ENCODE measurements at places on chromosomes 1 and 21.

DNA sequence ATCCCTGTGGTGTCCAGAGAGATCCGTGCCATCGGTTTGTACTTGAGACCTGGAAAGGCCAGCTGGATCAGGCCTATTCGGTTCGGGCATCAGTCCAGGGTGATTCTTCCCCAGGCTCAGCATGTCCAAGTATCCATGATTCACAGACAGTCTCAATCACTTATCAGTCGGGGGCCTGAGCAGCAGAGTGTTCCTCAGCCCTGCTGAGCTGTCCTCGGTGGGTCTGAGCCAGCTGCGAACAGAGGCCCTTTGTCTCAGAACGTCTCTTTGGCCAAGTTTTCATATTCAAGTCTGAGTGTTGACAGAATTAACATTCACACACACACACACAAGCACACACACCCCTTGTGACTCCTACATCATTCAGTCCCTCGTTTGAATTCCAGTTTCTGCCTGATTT lies 33.4 kb upstream of the OSBPL9 start:
- no peak for DNase-seq

- no peak for DNase-seq
These were observed 2.7 kb upstream of the HSPG2 start for GRCh38 chr1:21939650-21940374.

DNA sequence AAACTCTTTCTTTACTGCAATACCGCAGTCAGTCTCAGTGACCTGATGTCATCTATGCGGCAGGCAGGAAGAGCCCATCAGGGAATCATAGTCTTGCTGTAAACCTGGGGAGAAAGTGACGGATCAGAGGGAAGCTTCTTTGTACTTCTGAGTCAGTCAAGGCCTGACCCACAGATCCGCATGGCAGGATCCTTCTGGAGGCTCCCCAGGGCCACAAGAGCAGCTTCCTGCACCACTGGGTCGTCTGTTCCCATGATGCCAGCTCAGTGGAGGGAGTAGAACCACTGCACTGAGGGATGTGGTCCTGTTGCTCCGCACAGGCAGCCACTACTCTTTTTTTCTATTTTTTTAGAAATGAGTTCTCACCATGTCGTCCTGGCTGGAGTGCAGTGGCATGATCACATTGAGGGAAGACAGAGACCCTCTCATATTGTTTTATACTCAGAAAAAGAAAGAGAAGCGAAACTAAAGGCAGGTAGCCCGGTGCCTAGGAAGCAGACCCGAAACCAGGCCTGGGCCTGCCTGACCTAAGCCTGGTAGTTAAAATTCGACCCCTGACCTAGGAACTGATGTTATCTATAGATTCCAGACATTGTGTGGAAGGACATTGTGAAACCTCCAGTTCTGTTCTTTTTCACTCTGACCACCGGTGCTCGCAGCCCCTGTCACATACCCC lies 6.3 kb upstream of the ERVH48-1 start:
- no peak for DNase-seq

DNA sequence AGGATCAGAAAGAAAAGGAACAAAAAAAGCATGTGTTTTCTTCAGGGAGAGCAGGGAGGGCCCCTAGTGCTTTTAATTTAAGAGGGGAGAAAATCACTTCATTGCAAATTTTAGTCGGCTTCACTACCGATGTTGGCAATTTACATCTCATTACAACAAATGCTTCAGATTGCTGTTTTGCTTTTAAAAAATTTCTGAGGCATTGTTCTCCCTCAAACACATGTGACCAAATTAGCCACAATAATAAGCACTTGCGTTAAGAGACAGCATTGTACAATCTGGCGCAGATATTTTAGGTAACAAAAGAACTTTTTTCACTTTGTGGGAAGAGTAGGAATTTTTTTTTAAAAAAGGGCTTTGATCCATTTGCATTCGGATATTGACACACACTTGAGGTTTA lies 29.8 kb downstream of the BEND5 start:
- no peak for DNase-seq

GRCh38 chr1:205591522-205592351 lies 40.1 kb downstream of the ELK4 start:
- DNase-seq = peak; percentile 87

DNA sequence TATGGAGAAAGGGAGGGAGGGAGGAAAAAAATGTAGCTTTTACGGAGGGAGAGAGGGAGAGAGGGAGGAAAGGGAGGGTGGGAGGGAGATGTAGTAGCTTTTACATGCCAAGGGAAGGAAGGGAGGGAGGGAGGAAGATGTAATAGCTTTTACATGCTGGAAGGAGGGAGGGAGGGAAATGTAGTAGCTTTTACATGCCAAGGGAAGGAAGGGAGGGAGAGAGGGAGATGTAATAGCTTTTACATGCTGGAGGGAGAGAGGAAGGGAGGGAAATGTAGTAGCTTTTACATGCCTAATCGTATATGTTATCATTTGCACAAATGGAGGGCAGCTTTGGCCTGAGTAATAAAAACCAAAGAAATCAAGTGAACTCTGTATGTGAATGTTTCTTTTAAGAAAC lies 35.6 kb downstream of the EEIG2 start:
- no peak for DNase-seq

GRCh38 chr21:45618287-45618686 lies 25.2 kb upstream of the PCBP3 start:
- no peak for DNase-seq

DNA sequence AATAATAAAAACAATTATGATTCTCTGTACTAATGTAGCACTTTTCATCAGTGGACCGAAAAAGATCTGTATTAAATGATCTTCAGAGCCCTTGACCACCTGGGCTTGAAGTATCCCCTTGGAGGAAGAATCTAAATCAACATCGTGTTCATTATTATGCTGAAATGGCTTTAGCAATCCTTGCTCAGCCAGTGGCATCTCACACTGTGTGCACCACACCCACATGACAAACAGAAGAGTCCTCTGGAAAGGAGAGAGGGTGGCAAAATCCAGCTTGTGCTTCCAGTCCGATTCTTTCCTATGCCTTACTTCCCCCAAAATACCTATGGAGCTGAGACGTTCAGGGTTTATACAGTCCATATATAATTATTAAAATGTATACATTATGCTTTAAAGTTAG lies 318.5 kb upstream of the RUNX1 start:
- no peak for DNase-seq

GRCh38 chr1:170306948-170307347 lies 161.2 kb downstream of the NTMT2 start:
- no peak for DNase-seq

DNA sequence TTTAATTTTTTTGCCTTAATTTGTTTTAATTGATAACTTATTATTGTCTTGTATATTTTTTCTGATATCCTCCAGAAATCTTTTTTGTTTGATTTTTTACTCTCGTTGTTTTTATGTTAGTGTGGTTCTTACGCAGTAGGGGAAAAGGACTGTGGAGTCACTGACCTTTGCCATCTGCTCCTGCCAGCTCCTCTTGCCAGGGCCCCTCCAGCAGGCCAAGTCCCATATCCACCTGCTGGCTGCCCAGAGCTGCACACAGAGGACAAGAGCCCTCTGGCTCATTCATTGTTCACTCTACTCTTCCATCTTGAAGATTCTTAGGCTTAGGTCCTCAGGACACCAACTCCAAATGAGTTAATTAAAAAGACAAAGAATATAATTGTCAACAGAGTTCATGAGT lies 316.4 kb upstream of the DUSP10 start:
- DNase-seq = no peak

DNA sequence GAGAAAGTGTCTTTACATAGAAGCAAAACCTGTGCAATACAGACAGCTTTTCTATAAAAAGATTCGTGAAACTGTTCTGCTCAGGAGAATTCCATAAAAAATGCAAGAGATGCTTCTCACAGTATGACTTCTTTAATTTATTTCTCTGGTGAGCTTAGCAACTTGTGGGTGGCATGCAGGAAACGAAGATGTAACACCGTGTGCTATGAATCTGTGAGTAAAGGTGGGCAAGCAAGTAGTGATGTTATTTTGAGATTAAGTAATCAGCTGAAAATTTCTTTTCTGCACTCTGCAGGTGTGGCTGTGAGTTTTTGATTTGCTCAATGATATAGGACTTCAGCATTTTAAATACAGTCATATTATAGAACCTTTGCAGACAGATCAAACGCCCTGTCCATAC lies 656.8 kb upstream of the NCAM2 start:
- DNase-seq = no peak

GRCh38 chr1:22709227-22709626 lies 1.4 kb upstream of the EPHB2 start:
- no peak for DNase-seq

DNA sequence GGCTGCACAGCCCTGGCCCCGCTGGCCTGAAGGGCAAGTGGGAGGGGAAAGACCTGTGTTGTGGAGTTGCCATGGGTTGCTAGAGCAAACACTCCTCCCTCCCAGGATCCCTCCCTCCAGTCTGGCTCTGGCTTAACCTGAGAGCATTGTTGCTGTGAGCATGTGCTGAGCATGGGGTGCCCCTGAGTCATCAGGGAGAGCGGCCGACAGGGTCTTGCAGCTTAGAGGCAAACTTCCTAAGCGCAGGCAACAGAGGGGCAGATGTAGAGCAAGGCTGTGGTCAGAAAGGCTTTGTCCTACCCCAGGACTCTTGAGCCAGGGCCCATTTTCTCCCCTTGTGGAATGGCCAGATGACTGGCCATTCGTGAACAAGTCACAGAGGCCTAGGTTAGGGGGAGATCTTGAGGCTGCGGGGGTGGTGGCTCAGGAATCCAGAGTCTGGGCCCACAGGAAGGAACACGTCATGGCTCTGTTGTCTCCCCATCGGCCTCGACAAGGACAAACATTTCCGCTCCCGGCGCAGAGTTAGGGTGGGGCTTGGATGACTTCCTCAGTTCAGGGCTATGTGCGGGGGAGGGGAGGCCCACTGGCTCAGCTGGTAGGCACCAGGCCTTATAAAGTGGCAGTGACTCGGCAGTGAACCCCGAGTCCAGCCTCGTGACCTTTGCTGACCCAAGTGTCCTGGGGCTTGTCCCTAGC lies 362 bp upstream of the DYNLT4 start:
- DNase-seq = peak; percentile 93

- DNase-seq = no peak
These were observed 43.3 kb upstream of the PCBP3 start for GRCh38 chr21:45600248-45600647.

DNA sequence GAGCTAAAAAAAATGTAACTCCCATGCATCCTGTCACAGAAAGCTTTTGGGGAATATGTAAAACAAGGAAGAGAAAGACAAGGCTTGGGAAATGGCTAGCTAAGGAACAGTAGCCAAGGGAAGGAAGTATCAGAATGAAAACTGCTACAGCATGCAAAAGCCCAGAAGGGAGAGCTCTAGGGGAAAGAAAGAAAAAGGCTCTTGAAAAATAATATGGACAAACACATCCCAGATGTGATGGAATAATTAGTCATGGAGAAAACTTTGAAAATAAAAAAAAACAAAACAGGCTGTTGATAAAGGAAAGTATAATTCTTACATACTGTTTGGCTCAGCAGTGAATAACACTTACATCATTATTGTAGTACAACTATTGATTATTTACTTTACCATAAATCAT lies 47.9 kb upstream of the VCAM1 start:
- DNase-seq = no peak

DNA sequence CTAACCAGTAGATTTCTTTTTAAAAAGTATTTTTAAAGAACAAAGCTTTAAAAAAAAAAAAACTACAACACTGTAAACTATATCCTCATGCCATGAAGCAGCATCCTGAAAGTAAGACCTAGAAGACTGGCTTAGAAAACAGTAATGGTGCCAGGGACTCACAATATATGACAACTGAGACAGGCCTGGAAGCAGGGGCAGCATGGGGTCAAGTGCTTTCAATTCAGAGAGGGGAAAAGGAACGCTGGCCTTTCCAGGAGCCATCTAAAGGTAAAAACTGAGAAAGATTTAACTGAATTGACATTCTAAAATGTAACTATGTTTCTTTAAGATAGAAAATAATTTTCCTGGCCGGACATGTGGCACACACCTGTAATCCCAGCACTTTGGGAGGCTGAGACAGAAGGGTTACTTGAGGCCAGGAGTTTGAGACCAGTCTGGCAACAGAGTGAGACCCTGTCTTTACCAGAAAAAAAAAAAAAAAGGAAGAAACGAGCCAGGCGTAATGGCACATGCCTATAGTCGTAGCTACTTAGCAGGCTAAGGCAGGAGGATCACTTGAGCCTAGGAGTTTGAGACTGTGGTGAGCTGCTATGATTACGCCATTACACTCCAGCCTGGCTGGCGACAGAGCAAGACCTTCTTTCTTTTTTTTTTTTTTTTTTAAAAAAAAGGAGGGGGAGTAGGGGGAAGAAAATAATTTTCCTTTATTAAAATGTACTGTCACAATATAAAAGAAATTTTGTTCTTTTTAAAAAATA lies 54.1 kb downstream of the SLC35D1 start:
- DNase-seq = no peak

GRCh38 chr21:34844013-34844923 lies 175.5 kb downstream of the CLIC6 start:
- no peak for DNase-seq

DNA sequence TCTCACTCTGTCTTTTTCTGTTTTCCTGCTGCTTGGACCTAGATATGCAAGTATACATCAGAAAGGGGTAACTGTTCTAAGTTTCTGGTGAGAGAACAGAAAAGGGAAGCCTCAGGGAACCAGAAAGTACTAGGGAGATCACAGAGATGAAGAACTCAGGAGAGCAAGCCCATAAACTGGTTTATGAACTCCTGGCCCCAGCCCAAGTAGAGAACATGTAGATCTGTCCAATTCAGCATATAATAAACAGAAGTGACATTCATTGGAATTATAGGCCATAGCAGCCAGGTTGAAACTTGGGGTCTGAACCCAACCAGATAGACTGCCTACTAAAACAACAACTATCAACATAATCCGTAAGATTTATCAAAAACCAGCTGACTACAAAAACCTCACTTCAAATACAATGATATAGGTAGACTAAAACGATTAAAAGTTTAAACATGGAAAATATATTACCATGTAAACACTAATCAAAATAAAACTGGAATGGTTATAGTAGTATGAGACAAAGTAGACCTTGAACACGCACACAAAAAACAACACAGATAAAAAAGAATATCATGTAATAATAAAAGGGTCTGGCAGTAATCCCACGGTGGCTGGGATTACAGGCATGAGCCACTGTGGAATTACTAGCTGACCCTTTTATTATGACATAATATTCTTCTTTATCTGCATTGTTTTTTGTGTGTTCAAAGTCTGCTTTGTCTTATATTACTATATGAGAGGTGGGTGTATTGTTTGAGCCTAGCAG lies 65.0 kb downstream of the ZSWIM5 start:
- no peak for DNase-seq

DNA sequence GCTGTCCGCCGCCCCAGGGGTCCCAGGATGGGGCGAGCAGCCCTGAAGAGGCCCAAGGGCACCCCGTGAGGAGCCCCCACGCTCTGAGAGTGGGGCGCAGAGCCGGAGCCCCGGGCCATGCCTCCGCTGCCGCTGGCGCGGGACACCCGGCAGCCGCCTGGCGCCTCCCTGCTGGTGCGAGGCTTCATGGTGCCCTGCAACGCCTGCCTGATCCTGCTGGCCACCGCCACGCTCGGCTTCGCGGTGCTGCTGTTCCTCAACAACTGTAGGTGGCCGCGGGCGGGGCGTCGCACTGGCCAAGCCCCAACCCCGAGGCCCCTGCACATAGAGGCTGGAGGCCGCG lies 14.5 kb downstream of the AGRN start:
- no peak for DNase-seq

- no peak for DNase-seq
These were observed 50.0 kb downstream of the SLC37A1 start for GRCh38 chr21:42563686-42564085.
